Kidney capillary endothelial cell (primary cell): ENCODE measurements at places on chromosomes 13 and 19.

DNA sequence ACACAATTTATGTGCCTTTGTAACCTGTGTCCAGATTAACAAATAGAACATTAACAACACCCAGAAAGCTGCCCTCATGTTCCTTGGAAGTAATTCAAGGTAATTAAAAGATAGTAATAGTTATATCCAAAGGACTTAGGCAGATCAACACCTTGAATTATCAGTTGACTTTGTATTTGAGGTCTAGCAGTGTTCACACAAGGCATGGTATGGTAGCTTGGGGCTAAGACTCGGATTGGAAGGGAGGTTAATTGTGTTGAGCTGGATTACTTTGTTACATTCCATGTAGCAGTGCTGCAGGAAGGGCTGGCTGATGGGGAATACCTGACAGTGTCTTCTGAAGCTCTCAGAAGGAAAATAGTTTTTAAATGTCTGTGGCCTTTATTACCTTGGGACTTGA is 16.8 kb downstream of the SLC25A15 start:
- DNase-seq, result no peak

DNA sequence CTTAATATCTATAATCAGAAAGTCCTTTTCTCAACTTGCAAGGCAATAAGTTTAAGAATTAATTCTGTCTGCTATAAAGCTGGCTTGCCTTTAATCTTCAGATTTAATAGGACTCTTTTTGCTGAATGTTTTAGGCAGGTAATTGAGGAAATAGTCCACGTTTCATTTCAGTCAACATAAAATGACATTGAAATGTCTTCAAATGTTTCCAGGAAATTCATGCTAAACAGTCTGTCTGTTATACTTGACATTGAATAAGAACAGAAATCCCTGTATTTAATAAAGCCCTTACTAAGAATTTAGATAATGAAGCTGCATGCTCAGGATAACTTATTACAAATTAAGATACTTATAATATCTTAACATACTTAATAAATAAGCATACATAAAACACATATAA is 84.2 kb downstream of the PCDH9 start:
- DNase-seq, result no peak

DNA sequence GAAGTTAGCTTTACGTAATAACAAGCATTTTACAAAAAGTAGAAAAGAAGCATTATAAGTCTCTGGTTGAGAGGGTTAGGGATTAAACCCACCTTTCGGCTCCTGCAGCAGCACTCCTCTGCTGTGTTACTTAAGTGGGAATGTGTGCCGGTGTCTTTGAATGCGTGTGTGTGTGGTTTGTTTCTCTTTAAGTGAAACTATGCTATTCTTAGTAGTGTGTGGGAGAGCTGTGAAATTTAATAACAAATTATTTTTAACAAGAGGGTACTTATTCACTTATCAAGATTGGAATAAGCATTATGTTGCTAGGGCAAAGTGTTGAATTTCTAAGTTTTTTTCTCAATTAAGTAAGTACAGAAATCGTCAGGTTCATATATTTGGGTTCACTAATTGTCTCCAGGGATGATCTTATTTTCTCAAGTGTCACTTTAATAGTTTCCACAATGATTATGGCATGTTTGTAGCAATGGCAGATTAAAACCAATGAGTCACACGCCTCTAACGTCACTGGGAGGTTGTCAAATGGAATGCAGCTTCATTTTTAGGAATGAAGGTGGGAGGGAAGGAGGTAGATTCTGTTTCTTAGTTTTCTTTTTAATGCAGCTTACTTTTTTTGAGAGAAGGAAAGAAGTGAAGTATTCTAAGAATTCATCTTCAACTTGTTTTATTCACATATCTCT is 151.3 kb downstream of the LMO7 start:
- no peak for DNase-seq

DNA sequence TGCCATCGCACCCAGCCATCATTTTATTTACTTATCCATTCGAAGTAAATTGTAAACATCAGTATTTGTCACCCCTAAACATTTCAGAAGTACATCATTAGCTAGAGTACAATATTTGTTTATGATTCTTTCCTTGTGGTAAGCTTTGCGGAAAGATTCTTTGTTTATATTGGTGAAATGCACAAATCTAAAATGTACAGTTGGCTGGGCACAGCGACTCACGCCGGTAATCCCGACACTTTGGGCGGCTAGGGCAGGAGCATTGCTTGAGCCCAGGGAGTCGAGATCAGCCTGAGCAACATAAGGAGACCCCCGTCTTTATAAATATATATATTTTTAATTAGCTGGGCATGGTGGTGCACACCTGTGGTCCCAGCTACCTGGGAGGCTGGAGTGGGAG is 10.1 kb downstream of the LGALS7B start:
- no peak for DNase-seq

DNA sequence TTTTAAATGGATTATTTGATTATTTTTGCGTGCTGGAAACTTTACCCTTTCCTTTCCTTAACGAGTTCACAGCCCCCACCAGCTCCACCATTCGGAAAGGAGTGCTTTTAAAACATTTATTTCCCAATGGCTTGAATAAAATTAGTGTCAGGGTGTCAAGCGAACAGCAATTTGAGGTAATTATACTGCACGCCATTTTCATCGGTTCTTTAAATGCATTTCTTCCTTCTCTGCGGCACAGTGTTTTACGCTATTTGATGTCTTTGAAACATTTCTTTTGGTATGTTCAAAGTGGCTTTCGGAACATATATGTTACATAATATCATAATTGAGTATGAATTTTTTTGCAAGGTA is 309 bp upstream of the SLITRK1 start:
- DNase-seq, result no peak

DNA sequence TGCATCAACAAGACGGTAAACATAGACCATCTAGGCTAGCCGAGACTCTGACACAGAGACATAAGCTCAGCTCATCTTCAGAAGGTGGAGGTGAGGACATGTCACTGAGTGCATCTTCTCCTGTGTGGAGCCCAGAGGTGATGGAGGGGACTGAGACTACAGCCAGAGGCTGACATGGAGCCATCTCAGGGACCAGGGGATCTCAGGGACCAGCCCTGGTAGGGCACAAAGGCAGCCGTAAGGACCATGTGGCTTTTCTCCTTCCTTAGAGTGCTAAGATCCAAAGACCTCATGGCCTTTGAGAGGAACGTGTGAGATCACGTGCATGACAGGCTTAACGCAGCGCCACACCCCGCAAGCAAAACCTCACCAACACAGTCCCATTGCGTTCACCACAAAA is 126.9 kb downstream of the RAB20 start:
- no peak for DNase-seq

DNA sequence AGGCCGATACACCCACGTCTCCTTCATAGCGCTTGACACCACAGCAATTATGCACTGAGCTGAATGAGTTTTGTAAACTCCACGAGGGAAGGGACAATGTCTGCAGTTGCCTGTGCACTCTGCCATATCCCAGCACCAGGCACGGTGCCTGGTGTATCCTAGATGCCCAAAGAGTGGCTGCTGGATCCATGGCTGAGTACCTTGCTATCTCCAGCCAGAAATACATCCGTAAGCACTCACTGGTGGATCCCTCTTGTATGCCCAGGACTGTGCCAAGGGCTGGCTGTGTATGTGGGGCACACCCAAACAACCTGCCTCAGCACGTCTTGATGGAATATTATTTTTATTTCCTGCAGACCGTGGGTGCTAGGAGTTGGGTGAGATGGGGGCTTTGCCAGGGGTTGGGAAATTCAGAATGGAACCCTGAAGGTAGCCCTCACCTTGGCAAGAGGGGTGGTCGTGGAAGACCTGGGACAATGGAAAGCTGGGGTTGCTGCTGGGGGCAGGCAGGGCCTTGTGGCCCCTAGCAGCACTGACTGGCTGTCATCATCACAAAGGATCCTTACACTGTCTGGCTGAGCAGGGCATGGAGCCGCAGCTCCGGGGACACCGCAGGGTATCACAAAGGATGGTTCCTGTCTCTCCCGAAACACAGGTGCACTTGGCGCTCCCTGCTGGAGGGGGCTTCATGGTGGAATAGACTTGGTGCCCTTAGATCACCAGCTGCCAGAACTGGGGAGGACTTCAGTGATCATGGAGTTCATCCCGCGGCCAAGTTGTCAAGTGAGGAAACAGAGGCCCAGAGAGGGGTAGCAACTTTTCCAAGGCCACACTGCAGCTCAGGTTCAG is 131.3 kb downstream of the URI1 start:
- DNase-seq, result no peak

- peak; percentile 71 for DNase-seq
Measured at GRCh38 chr13:113045251-113046127, 60.1 kb upstream of the F7 start.

DNA sequence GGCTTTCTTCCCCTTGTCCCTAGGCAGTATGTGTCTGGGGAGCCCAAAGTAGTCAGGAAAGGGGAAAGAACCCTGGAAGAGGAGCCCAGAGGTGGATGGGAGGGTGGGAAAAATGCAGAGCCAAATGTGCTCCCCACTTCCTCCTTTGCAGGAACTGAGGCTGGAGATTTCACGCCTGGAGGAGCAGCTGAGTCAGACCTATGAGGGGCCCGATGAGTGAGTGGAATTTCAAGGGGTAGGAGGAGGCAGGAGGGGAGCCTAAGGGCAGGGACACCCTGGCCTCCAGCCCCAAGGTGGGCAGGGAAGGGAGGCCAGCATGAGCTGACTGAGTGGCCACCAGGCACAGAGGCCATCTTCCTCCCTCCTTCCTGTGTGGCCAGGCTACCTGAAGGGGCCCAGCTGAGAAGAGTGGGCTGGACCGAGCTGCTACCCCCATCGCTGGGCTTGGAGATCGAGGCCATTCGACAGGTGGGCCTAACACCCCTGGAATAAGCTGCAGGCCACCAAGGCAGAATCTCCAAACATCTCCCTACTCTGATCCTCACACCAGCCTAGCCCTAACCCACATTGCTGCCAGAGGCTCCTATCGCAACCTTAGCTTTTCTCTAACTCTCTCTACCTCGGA is 14.3 kb downstream of the PTH2 start:
- DNase-seq, result no peak

- no peak for DNase-seq
Measured at GRCh38 chr13:91652404-91653301, 254.2 kb downstream of the GPC5 start.
